ENCODE measurements at places on chromosomes 2 and 18. TPM values are rescaled to one million over a fixed set of nuclear protein-coding genes. Genes with fewer than 3 reads are reported as not detected.
A peak's percentile ranks its signal among the peaks of the same experiment; 100 is the strongest.

DNA sequence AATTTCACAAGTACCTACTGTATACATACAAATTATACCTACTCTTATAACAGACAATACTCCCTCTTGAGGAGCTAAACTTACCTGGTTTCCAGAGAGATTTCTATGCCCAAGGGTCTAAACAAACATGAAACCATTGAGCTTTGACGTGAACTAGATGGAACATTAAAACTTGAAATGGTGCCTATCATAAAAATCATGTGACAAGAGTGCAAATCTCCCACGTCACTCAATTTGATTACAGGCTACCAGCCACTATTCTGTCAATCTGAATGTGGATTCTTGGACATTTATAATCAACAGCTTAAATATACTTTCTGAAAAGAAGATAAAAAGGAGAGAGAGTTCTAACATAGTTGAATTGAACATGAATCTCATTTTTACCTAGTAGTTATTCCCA, 297.1 kb upstream of the SESTD1 start:
- no peak for DNase-seq

- no peak for DNase-seq
Observed at GRCh38 chr2:147149575-147150240, 695.1 kb upstream of the ACVR2A start.

DNA sequence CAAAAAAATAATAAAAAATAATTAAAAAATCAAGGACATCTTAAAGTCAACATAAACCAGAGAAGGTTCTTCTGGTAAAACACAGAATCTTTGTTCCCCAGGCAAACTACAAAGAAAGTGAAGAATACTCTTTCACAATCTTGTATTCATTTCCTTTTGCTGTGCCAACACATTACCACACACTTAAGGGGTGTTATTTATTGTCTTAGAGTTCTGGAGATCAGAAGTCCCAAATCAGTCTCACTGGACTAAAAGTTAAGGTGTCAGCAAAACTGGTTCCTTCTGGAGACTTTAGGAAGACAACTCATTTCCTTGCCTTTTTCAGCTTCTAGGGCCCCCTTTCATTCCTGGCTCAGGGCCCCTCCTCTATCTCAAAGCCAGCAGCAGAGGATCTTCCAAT, 12.2 kb upstream of the CAB39 start:
- no peak for DNase-seq

DNA sequence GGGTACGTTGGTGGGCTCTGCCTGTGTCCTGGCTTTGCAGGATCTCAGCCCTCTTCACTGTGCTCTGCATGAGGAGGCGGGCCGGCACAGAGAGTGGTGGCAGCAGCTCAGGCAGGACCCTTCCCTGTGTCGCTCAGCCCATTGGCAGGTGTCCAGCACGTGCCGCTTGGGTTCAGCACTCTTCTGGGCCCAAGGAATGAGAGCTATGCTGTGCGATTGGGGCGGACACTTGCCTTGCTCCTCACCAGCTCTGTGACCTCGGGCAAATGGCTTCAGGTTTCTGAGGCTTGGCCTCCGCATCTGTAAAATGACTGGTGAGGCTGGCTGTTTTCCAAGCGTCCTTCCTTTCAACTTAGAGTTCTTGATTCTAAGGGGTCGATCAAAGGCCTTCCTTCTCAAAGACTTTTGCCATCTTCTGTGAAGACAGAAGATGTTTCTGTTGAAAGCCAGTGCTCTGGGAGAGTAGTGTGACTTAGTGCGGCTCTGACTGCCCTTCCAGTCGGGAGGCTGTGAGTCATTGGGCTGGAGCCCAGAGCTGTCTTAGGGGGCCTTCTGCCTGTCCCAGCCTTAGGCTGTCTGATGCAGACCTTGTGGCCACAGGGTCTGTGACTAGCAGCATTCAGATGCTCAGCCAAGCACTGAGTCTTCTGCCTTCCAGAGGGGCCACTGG, 35.6 kb downstream of the GLI2 start:
- DNase-seq = peak; percentile 7

DNA sequence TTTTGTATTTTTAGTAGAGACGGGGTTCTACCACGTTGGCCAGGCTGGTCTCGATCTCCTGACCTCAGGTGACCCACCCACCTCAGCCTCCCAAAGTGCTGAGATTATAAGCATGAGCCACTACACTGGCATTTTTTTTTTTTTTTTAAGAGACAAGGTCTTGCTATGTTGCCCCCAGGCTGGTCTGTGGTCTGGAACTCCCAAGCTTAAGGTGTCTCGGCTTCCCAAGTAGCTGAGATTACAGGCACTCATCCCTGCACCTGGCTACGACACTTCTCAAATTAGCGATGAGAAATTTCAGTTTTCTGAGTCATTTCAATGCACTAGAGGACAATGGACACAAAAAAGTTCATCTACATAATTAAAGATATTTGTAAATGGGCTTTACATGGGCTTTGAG, 36.6 kb upstream of the TCF7L1 start:
- DNase-seq = no peak

DNA sequence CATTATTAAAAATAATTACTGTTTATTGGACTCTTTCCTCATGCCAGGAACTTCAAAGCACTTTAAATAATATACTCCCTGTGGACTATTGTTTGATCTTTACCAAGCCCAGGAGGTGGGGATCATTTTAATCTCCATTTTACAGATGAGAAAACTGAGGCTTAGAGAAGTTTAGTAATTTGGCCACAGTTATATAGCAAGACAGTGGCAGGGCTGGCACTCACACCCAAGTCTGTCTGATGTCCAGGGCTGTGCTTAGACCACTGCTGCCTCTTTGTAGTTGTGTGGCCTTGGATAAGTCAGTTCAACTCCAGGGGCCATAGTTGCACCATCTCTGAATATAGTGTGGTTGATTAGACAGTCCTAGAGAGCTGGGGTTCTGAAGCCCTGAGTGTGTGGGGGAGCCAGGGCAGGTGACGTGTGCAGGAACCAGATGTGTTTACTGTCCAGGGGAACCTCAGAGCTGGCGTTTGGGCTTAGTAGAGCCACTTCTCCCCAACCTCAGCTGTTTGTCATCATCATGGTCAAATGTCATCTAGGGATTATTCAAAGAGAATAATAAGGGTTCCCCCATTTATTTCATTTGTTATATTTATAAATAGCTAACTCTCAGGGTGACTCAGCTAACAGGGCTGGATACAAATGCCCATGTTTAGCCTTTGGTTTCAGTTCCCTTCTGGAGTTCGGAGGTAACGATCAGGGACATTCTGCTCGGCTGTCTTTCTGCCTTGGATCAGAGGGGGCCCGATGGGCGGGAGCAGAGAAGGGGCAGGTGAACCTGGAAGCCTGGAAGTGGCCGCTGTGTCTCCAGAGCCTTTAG, 68.0 kb downstream of the BOLA3 start:
- no peak for DNase-seq

CNDP1 gene
- 0.27 TPM for total RNA-seq

ALLC gene
- not detected for total RNA-seq

FEV gene
- not detected for total RNA-seq

CD8B2 gene
- total RNA-seq = not detected

MOGAT1 gene
- not detected for total RNA-seq

UGT1A4 gene
- total RNA-seq = not detected

DNA sequence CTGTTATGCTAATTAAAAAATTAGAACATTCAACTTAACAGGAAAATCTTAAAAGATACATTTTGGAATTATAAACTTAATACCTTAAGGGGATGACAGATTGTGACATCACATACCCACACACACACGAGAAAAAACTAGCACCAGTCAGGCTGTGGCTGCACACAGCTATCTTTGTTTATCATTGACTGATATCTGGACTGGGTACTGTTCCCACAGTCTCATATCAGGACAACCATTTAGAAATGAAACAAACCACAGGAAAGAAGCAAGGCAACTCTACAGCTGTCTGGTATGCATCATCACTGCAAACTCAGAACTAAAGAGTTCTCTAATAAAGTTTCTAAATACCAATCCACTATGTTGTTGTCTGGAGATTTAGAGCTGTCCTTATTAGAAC, 210.9 kb upstream of the SMAD7 start:
- no peak for DNase-seq

- no peak for DNase-seq
Observed at GRCh38 chr2:196160101-196160500, 11.3 kb downstream of the STK17B start.

DNA sequence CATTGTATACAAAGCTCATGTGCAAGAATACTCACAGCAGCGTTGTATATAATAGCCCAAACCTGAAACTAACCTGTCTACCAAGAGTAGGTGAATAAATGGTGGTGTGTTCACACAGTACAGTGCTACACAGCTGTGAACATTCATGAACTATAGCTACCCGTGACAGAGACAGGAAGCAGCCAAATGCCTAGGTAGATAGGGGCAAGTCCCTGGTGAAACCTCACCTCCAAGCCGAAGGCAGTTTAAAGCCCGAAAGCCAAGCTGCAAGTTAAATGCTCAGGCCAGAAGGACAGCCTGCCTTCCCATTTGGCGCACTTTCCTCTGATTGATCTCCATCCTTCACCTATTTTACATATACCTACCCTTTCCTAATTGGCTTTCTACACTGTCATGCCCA, 36.5 kb upstream of the IMPA2 start:
- no peak for DNase-seq

- no peak for DNase-seq
Observed at GRCh38 chr18:12908706-12909105, 24.7 kb upstream of the PTPN2 start.

INPP5D gene
- total RNA-seq = 2.2 TPM

ANXA4 gene
- 3.1 TPM for total RNA-seq

DNA sequence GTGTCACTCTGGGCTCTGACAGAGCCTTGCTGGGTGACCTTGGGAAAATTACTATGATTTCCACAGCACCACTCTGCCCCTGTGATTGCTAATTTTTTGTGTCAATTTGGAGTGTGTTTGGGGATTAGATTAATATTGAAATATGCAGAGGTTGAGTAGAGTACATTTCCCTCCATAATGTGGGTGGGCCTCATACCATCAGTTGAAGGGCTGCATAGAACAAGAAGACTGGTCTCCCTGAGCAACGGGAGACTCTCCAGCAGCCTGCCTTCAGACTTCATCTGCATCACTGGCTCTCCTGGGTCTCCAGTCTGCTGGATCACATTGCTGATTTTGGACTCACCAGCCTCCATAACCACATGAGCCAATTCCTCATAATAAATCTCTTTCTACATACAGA, 313.7 kb downstream of the TNS1 start:
- DNase-seq = no peak

DNA sequence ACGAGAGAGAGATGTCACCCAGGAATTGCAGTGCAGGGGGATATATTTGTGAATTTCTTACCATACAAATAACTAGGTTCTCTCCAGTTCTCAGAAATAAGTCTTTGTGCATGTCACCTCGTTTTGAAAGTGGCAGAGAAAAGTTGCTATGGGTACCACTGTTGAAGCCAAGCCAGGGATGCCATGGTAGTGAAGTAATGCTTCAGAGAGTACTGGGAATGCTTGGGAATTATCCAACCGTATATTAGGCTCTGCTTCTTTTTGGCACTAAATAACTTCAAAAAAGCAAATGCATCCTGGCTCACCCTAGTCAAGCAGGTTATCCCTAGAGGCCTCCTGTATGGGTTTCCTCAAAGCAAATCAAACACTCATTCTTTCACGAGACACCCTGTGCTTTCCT, 50.7 kb upstream of the DDX18 start:
- DNase-seq = no peak

- no peak for DNase-seq
Observed at GRCh38 chr2:68776124-68776523, 41.5 kb downstream of the ARHGAP25 start.

DNA sequence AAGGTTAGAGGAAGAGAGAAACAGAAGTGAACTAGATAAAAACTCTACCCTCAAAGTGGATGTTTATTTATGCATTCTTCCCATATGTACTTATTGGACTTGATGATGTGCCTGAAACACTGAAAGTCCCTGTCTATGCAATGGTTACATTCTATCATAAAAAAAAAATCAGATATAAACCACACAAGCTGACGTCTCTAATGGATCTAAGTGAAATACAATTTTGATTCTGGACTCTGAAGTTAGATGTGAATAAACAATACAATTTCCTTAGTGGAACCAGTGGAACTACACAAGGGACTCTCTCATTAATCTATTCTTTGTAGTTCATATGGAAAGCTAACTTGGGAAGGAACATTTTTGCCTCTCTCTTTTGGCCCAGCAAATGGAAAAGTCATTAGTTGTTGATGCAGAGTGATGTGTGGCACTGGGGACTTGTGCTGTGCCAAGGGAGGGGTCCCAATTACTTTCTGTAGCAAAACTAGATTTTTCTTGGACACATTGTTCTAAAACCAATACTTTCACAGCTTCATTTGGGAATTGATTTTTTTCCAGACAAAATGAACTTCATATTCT, 376.8 kb downstream of the TRIB2 start:
- no peak for DNase-seq

DNA sequence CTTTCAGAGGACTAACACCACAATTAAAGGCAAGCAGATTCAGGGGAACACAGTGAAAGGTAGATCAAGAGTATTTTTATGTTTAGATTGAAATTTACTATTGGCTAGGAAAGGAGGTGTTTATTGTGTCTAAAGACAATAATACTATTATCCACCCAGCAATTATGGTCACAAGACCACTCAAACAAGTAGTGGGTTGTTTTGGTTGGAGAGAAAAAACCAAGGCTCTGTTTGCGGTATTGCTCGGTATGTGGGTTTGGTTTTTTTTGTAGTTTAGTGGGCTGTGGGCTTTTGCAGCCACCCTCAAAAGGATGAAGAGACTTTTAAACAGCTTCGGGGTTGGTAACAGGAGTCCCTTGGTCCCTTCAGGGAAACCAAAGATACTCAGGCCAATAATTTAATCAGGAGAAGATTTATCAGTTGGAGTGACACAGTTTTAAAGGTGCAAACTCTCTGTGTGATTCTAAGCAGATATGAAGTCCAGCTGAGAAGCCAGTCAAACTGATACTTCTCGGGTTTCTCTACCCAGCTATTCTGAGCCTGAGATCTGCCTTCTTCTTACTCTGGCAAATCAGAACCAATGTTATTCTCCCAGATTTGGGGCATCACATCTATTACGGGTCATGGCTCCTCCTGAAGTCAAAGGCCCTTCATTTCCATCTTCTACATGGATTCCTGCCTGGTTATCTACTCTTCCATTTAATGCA, 55.3 kb downstream of the DCC start:
- no peak for DNase-seq

DNA sequence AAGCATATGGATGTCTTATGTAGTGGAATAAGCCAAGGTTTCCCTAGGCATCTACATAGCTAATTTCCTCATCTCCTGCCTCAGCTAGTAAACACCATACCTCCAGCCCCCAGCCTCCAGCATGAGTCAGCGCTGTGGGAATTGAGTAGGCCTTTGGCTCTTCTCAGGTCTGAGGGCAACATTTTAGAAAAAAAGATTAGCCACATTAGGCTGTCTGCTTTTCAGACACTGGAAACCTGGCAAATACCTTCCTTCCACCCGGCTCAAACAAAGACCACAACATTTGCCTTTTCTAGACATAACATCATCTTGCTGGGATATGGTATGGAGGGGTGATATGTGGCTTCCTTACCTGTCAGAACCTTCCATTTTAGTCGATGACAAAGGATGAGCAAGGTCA, 6.1 kb upstream of the CCDC195 start:
- DNase-seq = no peak

ANKRD62 gene
- total RNA-seq = 0.17 TPM

HOXD8 gene
- 0.27 TPM for total RNA-seq

GRCh38 chr2:135980434-135981079, 4.9 kb downstream of the DARS1 start:
- no peak for DNase-seq

GRCh38 chr18:69217196-69218000, 183.3 kb upstream of the DOK6 start:
- DNase-seq = no peak

Data from glutamatergic neuron (in vitro differentiated cells).